ENCODE measurements at places on chromosomes 11 and 22.

GRCh38 chr11:59199546-59200422, 12.9 kb downstream of the MPEG1 start:
- no peak for DNase-seq

GRCh38 chr11:4068962-4069361, 25.6 kb upstream of the RRM1 start:
- DNase-seq: no peak

GRCh38 chr22:30143265-30143664, 63.0 kb downstream of the HORMAD2 start:
- DNase-seq: no peak

DNA sequence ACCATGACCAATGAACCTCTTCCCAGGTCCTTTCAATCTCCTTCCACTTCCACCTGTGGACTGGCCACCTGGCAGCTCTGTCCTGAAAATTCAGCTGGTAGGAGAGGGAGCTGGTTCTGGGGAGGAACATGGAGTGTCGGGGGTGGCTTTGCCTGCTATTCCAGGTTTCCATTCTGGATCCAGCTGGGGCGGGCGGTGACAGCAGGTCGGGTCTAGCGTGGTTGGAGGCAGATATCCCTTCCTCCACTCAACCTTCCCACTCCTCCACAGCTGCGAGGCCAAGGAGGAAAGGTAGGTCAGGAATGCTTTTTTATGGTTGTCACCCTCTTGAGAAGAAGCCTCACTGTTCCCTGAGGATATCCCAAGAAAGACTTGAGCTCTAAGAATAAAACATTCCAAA, 3.3 kb downstream of the NRGN start:
- DNase-seq: no peak

GRCh38 chr11:114215871-114216795, 80.1 kb upstream of the NNMT start:
- DNase-seq: no peak

DNA sequence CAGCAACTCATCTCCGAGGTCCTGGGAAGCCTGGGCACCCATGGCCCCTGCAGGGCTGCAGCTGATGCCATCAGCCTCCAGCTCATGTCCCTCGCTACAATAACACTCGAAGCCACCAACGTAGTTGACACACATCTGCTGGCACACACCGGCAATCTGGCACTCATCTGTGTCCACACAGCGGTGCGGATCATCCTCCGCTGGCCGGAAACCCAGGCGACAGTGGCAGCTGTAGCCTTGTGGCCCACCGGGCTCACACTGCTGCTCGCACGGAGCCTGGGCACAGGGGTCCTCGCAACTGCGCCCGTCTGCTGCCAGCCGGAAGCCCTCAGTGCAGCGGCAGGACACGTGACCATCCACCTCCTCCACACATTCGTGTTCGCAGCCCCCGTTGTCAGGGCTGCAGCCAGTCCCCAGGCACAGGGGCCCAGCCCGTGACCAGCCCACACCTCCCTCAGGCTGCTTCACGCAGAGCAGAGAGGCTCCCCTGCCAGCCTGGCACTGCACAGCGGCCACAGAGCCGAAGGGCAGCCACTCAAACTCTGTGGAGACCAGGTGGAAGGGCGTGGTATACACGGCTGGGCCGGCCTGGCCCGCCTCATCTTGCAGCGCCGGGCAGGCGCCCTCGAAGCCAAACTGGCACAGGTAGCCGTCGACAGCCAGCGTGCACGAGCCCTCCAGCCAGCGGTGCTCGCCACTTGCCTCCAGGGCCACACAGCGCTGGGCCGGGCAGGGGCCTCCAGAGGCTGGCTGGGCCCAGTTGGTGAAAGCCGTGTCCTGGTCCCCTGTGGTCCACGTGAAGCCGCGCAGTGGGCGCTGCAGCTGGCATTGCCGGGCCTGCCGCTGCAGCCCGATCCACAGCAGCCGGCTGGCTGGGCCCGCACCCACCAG, 678 bp downstream of the CD248 start:
- DNase-seq: no peak

- DNase-seq: peak; percentile 41
These were observed 8.6 kb upstream of the APOBEC3B start for GRCh38 chr22:38973289-38974169.

GRCh38 chr11:126357969-126358762, 2.7 kb downstream of the ST3GAL4 start:
- DNase-seq: no peak

Data from cerebellar cortex (tissue), 1 donor.